Gastrocnemius medialis (tissue), 4 donors: ENCODE measurements at places on chromosomes 12 and 14.

GRCh38 chr12:2053691-2054090 lies 904 bp downstream of the CACNA1C start:
- H3K27me3 ChIP-seq: peaks cover 55% of the 10 kb centered on the region
- H3K27ac ChIP-seq: peak overlapping the region; percentile 52
- no peak for DNase-seq
- H3K36me3 ChIP-seq: no peaks in the 10 kb centered on the region

DNA sequence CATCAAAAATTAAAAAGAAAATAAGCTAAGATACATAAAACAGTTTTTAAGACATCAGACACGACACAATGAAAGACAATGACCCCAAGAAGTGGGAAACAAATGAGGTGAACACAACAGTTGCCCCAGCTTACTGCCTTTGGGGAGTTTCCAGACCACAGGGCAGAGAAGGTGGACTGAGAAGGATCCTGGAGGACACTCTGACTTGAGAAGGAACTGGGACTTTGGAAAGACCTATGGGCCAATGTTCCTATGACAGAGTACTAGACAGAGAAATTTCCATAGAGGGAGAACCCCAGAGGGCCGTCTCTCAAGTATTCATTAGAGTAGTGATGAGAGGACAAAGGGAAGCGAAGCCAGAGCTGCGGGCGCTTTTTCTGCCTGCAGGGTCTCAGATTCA lies 6.2 kb upstream of the OR5AU1 start:
- H3K27me3 ChIP-seq: no peaks in the 10 kb centered on the region
- H3K4me3 ChIP-seq: no peak overlapping the region
- H3K36me3 ChIP-seq: no peaks in the 10 kb centered on the region
- H3K4me1 ChIP-seq: no peaks in the 10 kb centered on the region
- no peak for DNase-seq

DNA sequence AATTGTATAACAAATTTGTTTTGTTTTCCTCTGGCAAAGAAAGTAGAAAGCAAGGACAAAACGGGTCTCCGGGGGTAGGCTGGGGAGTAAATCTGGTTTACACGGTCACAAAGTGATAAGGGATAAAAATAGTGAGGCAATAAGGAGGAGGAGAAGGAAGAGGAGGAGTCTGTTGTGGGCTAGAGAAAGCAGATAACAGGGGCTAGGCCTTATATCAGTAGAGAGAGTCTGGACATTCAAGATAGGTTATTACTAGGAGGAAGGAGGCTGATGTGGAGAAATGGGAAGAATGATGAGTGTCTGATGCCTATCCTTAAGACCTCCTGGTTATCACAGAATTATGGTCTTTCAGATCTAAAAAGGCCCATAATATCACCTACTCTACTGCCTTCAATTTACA lies 83.2 kb upstream of the SSTR1 start:
- DNase-seq: no peak
- H3K4me1 ChIP-seq: no peaks in the 10 kb centered on the region
- no peaks in the 10 kb centered on the region for H3K27me3 ChIP-seq
- H3K27ac ChIP-seq: no peak overlapping the region

GRCh38 chr12:104304261-104305009 lies 896 bp downstream of the EID3 start:
- peak overlapping the region; percentile 86 for H3K27ac ChIP-seq
- H3K4me3 ChIP-seq: peak overlapping the region; percentile 47
- H3K4me1 ChIP-seq: peaks cover 56% of the 10 kb centered on the region
- DNase-seq: no peak

DNA sequence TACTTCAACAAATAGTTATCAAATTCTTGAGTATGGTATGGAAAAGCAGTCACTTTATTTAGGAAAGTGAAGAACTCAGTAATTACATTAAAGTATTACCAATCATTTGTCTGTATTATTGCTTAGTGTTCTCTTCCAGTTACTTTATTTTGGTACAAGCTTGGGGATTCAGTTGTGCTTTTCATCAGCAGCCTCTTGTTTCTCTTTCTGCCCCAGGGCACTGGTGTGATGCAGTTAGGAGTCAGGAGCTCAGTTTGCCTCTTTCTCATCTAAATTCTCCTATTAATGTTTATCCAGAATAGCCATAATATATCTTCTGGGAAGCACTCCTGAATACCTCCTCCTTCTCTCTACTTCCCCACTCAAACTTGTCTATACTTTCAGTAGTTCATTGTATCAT lies 25.7 kb downstream of the PMCH start:
- H3K27me3 ChIP-seq: no peaks in the 10 kb centered on the region
- no peak overlapping the region for H3K27ac ChIP-seq
- DNase-seq: no peak
- no peaks in the 10 kb centered on the region for H3K4me1 ChIP-seq
- H3K36me3 ChIP-seq: no peaks in the 10 kb centered on the region

DNA sequence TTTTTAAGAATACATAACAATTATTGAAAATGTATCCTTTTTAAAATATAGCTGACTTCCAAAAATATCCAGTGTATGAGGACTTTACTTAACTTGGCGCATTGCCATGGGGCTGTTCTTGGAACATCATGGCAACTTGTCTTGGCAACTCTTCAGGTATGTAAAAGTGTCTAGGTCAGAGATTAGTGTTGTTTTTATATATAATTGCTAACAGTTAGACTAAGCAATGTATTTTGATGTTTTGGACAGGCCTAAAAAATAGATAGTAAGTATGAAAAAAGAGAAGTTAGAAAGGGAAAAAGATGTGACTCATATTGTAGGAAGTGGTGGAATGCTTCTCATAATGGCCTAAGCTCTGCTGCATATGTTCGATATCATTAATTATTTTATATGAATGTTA lies 70.9 kb downstream of the MON2 start:
- H3K27ac ChIP-seq: no peak overlapping the region
- DNase-seq: no peak
- no peak overlapping the region for H3K4me3 ChIP-seq
- no peaks in the 10 kb centered on the region for H3K4me1 ChIP-seq

- peak overlapping the region; percentile 66 for H3K4me3 ChIP-seq
- no peaks in the 10 kb centered on the region for H3K36me3 ChIP-seq
- H3K4me1 ChIP-seq: peaks cover 62% of the 10 kb centered on the region
- peak overlapping the region; percentile 99 for H3K27ac ChIP-seq
- H3K27me3 ChIP-seq: no peaks in the 10 kb centered on the region
Observed at GRCh38 chr14:69612783-69613130, 1.4 kb downstream of the SUSD6 start.

DNA sequence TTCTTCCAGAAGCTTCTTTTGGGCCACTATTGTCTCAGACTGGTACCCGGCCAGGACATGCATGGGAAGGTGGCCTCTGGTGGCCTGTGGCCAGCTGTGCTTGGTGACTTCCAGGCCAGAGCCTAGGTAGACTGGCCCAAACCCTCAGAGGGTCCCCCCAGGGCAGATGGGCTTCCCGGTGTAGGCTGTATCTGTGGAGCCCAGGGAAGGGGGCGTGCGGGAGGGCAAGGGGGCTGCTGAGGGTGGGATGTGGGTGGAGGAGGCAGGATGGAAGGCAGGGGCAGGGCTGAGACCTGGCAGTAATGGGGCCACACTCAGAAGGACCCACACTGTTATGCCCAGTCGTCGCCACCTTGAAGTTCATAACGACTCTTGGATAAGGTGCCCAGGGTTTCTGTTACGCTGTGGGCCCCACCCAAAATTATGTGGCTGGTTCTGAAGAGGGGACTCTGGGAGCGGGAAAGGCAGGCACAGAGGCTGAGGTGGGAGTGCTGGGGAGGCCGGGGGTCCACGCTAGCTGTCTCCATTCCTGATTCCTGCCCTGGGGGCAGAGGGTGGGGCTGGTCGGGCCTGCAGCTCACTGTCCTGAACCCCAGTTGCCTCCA lies 52.1 kb downstream of the KIF26A start:
- DNase-seq: no peak
- no peak overlapping the region for H3K4me3 ChIP-seq
- H3K4me1 ChIP-seq: no peaks in the 10 kb centered on the region
- H3K36me3 ChIP-seq: no peaks in the 10 kb centered on the region

GRCh38 chr14:90827919-90828610 lies 11.8 kb upstream of the TTC7B start:
- H3K36me3 ChIP-seq: no peaks in the 10 kb centered on the region
- H3K27ac ChIP-seq: peak overlapping the region; percentile 75
- peaks cover 12% of the 10 kb centered on the region for H3K4me1 ChIP-seq
- peak overlapping the region; percentile 57 for H3K4me3 ChIP-seq

GRCh38 chr14:100733152-100733850 lies 6.6 kb downstream of the DLK1 start:
- peaks cover 20% of the 10 kb centered on the region for H3K27me3 ChIP-seq
- DNase-seq: no peak
- no peaks in the 10 kb centered on the region for H3K4me1 ChIP-seq
- H3K4me3 ChIP-seq: no peak overlapping the region
- H3K27ac ChIP-seq: no peak overlapping the region
- H3K36me3 ChIP-seq: no peaks in the 10 kb centered on the region

GRCh38 chr14:68402525-68403101 lies 390.3 kb downstream of the ZFP36L1 start:
- peaks cover 23% of the 10 kb centered on the region for H3K4me1 ChIP-seq
- no peaks in the 10 kb centered on the region for H3K36me3 ChIP-seq
- no peaks in the 10 kb centered on the region for H3K27me3 ChIP-seq
- H3K4me3 ChIP-seq: no peak overlapping the region

GRCh38 chr12:4954621-4955354 lies 45.1 kb downstream of the KCNA1 start:
- H3K27me3 ChIP-seq: peaks cover 3% of the 10 kb centered on the region
- H3K27ac ChIP-seq: no peak overlapping the region
- H3K4me1 ChIP-seq: no peaks in the 10 kb centered on the region
- H3K4me3 ChIP-seq: no peak overlapping the region
- no peaks in the 10 kb centered on the region for H3K36me3 ChIP-seq
- no peak for DNase-seq

- H3K4me3 ChIP-seq: no peak overlapping the region
- no peak overlapping the region for H3K27ac ChIP-seq
Observed at GRCh38 chr12:57039016-57039798, 10.7 kb downstream of the MYO1A start.

GRCh38 chr12:50017641-50018040 lies 7.7 kb downstream of the RACGAP1 start:
- peaks cover 3% of the 10 kb centered on the region for H3K4me1 ChIP-seq
- H3K27me3 ChIP-seq: no peaks in the 10 kb centered on the region
- no peak for DNase-seq
- no peak overlapping the region for H3K4me3 ChIP-seq

- peaks cover 15% of the 10 kb centered on the region for H3K4me1 ChIP-seq
- no peaks in the 10 kb centered on the region for H3K36me3 ChIP-seq
- peak overlapping the region; percentile 22 for H3K27ac ChIP-seq
- H3K4me3 ChIP-seq: no peak overlapping the region
Observed at GRCh38 chr14:60622210-60622916, 26.9 kb downstream of the SIX1 start.

- H3K36me3 ChIP-seq: no peaks in the 10 kb centered on the region
- H3K4me1 ChIP-seq: no peaks in the 10 kb centered on the region
- no peak overlapping the region for H3K4me3 ChIP-seq
- no peak overlapping the region for H3K27ac ChIP-seq
- no peak for DNase-seq
- H3K27me3 ChIP-seq: no peaks in the 10 kb centered on the region
Observed at GRCh38 chr12:54075409-54075808, 21.8 kb downstream of the HOXC4 start.

DNA sequence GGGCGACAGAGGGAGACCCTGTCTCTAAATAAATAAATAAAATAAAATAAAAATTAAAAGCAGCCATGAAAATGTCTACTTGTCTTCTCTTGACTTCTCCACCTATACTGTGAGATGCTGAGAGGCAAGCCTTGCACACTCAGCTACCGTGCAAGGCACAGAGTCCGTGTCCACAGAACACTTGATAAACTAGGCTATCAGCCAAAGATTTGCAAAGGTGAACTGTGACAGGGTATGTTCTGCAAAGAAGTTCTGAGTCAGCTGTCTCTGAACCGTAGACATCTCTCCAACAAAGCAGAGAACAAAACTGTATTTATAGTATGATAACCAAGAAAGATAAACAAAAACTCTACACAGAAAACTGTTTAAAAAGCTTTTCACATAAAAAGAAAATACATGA lies 35.5 kb downstream of the STXBP6 start:
- H3K27ac ChIP-seq: no peak overlapping the region
- H3K4me3 ChIP-seq: no peak overlapping the region
- no peaks in the 10 kb centered on the region for H3K27me3 ChIP-seq
- no peak for DNase-seq
- no peaks in the 10 kb centered on the region for H3K4me1 ChIP-seq
- no peaks in the 10 kb centered on the region for H3K36me3 ChIP-seq

DNA sequence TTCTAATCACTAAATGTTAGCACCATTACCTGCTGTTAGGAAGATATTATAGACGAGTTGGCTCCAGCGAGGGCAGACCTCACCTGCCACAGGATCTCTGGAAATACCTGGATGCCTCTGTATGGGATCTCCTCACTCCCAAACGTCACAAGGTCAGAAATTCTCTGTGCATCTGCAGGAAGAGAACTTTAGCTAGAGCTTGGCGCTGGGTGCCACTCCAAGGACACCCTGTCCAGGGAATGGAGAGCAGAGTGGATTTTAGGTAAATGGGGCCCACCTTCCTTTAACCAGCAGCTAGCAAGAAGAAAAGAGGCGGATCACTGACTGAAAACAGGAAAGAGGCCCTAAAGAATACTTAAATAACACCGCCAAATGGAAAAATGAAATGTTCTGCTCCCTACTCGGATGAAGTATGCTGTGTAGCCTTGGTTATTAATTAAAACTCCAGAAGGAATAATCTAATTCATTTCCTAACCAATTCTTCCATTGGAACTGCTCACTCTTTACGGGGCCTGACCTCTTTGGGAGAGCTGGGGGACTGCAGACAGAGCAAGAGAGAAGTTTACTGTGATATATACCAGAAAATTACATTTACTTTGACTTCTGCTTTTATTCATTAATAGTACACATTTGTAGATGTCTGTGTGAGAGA lies 4.2 kb upstream of the FOXG1 start:
- DNase-seq: no peak
- H3K27me3 ChIP-seq: peaks cover 95% of the 10 kb centered on the region
- peaks cover 3% of the 10 kb centered on the region for H3K4me1 ChIP-seq
- no peak overlapping the region for H3K27ac ChIP-seq
- no peaks in the 10 kb centered on the region for H3K36me3 ChIP-seq

- peaks cover 24% of the 10 kb centered on the region for H3K4me1 ChIP-seq
- no peaks in the 10 kb centered on the region for H3K36me3 ChIP-seq
- no peaks in the 10 kb centered on the region for H3K27me3 ChIP-seq
- H3K4me3 ChIP-seq: peak overlapping the region; percentile 79
Observed at GRCh38 chr14:85535991-85536832, 6.3 kb downstream of the FLRT2 start.

GRCh38 chr12:104622928-104623327 lies 166.2 kb downstream of the CHST11 start:
- H3K36me3 ChIP-seq: no peaks in the 10 kb centered on the region
- no peaks in the 10 kb centered on the region for H3K4me1 ChIP-seq
- no peak for DNase-seq
- no peak overlapping the region for H3K4me3 ChIP-seq
- no peak overlapping the region for H3K27ac ChIP-seq

- H3K36me3 ChIP-seq: no peaks in the 10 kb centered on the region
- no peaks in the 10 kb centered on the region for H3K27me3 ChIP-seq
- no peak for DNase-seq
- no peak overlapping the region for H3K27ac ChIP-seq
- H3K4me3 ChIP-seq: no peak overlapping the region
- H3K4me1 ChIP-seq: peaks cover 5% of the 10 kb centered on the region
Observed at GRCh38 chr12:120324841-120325417, 2.6 kb downstream of the PLA2G1B start.
